COR-L47 (cell line): ENCODE measurements at places on chromosomes 5 and 9.

- no peak for DNase-seq
Measured at GRCh38 chr5:72007336-72008111, 99.8 kb upstream of the MAP1B start.

DNA sequence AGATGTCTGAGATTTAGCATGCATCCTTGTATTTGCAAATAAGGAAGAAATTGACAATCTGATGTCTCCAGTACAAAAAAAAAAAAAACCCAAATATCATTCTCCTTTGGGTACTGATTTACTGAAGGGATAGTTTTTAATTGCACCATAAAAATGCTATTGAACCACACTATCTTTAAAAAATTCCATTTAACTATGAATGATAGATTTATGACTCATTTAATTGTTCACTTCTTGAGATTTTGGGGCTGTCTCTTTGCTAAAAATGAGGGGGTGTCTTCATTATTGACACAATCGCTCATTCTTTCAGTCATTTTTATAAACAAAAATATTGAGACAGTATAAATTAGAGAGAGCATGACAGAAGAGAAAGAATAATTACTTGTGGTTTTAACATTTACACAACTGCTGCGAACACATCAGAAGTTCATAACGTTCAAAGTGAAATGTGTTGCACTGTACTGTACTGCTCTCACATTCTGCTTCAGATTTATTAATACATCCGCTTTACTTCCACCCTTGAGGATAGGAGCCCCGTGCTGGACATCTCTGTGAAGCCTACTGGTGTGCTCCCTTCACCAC is 142.3 kb downstream of the MEF2C start:
- no peak for DNase-seq

- DNase-seq, result no peak
Measured at GRCh38 chr9:93083592-93084470, 12.2 kb upstream of the CARD19 start.

GRCh38 chr5:85030316-85031084 is 645.8 kb upstream of the EDIL3 start:
- DNase-seq, result no peak

GRCh38 chr5:82330530-82331270 is 52.5 kb upstream of the RPS23 start:
- DNase-seq, result no peak

GRCh38 chr5:2891781-2892180 is 140.3 kb upstream of the IRX2 start:
- DNase-seq, result no peak

- DNase-seq, result no peak
Measured at GRCh38 chr5:152144030-152144429, 219.4 kb upstream of the GLRA1 start.

- no peak for DNase-seq
Measured at GRCh38 chr5:150067405-150067960, 18.9 kb downstream of the CSF1R start.
